Activated CD4-positive, alpha-beta T cell treated with anti-CD3 and anti-CD28 coated beads, Interleukin-2, amount 10 ng/mL, durations not matched to agents 7 days and 5 days (primary cell): ENCODE measurements at places on chromosomes 11 and 22.

DNA sequence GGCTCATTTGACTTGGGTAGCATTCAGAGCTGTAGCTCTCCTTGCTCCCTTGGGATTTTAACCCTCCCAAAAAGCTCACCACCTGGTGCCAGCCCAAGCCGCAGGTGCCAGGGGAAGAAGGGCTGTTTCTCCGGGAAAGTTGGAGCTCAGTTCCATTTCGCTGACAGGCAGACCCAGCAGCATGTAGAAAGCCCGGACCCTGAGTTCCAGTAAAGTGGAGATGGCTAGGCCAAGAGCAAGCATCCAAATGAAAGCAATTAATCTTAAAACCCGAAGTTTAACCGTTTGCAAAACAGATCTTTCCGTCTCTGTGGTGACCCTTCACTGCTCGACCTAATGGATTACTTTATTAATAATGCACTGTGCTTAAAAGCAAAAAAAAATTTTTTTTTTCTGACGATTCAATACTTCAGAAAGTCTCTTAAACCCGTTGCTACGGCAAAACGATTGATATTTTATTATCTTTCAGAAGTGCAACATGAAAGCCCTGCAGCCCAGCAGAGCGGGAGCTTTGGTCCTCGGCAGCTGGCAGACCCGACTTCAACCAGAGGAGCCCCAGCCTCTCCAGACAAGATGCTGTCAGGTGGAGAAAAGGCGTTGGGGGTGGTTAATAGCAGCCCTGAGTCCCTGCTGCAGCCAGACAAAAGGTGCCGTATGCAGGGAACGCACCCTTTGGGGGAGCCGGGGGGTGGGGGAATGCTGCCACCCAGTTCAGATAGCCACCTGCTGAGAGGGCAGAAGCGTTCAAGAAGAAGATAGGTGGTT is 3.3 kb downstream of the LMO1 start:
- DNase-seq = no peak

DNA sequence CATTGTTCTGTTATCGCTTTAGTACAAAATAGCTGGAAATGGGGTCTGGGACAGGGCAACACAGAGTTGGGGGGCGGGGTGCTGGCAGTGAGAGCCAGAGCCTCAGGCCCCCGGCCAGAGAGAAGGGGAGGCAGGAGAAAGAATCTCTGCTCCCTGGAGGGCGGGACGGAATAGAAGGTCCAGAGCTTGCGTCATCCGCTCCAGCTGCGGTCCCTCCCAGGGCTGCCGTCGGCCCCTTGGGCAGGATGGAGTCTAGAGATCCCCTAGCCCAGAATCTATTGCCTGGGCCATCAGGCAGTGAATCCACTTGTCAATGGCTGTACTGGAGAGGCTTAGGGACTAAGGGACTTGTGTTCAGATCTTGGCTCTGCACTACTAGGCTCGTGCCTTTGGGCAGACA is 5.0 kb downstream of the TP53I11 start:
- no peak for DNase-seq

DNA sequence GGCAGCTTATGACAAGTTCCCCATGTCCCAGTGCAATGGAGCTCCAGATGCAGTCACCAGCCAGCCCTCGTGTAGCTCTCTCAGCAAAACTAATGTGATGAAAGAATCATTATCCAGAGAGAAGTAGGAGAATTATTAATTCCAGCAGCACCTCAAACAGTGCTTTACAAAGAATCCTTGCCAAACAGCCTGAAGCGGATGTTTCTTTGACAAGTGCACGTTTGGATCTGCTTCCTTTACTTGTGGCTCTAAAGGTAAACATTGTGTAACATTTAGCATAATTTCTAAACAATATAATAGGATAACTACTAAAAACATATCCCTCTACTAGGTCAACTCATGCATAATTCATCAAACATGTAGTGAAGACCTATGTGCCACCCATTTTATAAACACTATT is 197.0 kb downstream of the FAM181B start:
- no peak for DNase-seq

GRCh38 chr11:61712314-61712713 is 32.1 kb downstream of the DAGLA start:
- no peak for DNase-seq

DNA sequence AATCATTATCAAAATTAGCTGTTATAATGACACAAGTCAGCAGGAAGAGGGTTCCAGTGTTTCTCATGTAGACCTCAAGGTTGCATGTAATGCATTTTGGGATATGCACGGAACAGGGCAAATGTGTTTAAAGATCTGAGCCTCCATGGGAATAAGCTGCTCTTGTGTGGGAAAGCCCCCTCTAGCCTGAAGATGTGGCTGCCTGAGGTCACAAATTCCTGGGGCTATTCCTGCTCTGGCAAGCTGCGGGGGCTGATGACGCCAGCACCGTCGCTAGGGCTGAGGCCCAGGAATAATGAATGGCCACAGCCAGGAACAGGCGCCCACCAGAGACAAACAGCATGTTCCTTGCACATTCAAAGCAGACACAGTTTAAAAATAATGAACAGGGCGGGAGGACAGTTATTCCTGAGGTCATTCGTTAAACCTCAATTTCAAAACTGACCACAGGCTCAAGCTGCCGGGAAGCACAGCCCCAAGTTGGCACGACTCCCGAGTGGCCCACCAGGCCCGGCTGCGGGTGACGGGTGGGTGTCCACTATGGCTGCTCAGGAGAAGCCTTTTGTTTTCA is 11.7 kb downstream of the OSBPL5 start:
- DNase-seq = no peak
